ENCODE measurements at places on chromosomes 12 and 14. TPM values are rescaled to one million over a fixed set of nuclear protein-coding genes. Genes with fewer than 3 reads are reported as not detected.
A peak's percentile ranks its signal among the peaks of the same experiment; 100 is the strongest.

Gene APAF1
- 17.7 TPM for total RNA-seq

- DNase-seq = no peak
Observed at GRCh38 chr12:46071335-46071734, 81.0 kb upstream of the SCAF11 start.

Gene SMCO3
- total RNA-seq = under 0.01 TPM

DNA sequence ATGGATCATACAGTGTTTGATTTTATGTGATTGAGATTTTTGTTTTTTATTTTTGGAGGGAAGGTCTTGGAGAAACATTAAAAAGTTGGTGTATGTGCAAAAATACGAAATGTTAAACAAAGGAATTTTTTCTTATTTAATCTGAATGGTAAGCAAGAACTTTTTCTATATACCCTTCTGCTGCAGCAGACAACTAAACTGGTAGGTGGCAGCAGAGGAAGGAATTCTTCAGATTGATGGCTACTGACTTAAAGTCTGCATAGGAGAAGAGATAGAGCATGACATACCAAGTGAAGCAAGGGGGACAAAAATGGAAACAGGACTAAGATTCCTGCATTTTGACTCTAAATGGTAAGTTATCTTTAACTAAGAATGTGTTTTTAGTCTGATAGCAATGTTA lies 42.0 kb upstream of the A2ML1 start:
- DNase-seq = peak; percentile 29

- no peak for DNase-seq
Observed at GRCh38 chr12:128829861-128830504, 6.2 kb upstream of the SLC15A4 start.

DNA sequence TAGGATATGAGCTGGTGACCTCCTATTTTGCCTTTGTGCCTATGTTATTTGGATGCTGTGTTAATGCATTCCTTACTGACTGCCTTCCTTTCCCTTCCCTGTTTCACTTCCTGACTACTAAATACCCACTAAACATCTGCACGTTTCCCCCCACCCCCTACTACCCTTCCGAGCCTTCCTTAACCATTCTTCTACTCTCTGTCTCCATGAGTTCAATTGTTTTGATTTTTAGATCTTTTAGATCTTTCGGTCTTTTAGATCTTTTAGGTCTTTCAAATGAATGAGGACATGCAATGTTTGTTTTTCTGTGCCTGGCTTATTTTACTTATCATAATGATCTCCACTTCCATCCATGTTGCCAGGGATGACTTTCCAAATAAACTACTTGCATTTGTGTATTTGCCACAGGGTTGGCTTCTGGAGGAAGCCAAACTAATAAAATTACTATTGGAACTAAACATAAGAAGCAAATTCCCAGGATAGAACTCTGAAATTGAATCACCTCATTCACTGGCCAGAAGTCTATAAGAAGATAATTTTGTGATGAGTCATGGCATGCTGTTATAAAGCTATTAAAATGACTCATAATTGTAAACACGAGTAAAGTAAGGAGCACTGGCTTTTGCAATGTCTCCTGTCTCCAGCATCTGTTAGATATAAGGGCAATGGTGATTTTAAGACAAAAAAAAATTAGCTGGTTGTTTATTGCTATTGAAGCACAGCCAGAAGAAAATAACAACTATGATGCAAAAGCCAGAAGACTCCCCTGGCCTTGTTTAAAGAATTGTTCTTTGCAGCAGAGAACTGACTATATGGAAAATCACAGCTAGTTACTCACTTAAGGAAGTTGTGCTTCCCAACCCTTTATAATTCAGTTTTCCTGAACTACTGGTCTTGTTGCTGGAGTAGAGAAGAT lies 586.3 kb downstream of the LRFN5 start:
- DNase-seq = peak; percentile 96

Gene PRB2
- total RNA-seq = not detected

- no peak for DNase-seq
Observed at GRCh38 chr14:100399052-100399849, 76.1 kb downstream of the SLC25A47 start.

DNA sequence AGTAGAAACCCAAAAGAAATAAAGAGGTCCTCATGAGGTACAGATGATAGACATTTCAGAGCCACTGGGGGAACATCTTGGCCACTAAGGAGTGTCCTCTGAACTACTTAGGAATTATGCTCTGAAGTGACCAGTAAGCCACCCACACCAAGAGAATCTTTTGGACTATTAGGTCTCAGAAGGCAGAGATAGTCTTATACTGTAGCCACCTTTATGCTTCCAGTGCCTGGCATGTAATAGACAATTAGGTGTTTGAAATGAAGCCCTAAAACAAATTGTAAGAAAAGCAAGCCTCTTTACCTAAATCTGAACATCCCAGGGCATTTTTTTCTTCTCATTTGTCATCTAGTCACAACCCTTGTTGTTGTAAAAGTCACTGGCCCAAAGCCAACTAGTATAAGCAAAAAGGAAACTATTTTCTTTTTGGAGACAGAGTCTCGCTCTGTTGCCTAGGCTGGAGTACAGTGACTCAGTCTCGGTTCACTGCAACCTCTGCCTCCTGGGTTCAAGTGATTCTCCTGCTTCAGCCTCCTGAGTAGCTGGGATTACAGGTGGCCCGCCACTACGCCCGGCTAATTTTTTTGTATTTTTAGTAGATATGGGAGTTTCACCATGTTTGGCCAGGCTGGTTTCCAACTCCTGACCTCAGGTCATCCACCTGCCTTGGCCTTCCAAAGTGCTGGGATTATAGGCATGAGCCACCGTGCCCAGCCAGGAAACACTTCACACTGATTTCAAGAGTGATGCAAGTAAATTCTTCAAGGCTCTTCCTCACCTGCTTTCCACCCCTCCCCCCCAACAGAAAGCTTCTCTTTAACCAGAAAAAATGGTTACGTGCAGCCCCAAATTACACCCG lies 11.1 kb downstream of the PLEKHA5 start:
- DNase-seq = peak; percentile 55

GRCh38 chr14:92756446-92756845 lies 8.0 kb upstream of the LGMN start:
- no peak for DNase-seq

Gene CIT
- total RNA-seq = 18.4 TPM

GRCh38 chr14:85618978-85619377 lies 89.0 kb downstream of the FLRT2 start:
- no peak for DNase-seq

GRCh38 chr12:125412506-125412905 lies 347.3 kb downstream of the AACS start:
- no peak for DNase-seq

- no peak for DNase-seq
Observed at GRCh38 chr14:23434488-23435222, 805 bp downstream of the MYH7 start.
